Esophagus squamous epithelium (tissue), 5 donors: ENCODE measurements at places on chromosomes 12 and 14.

DNA sequence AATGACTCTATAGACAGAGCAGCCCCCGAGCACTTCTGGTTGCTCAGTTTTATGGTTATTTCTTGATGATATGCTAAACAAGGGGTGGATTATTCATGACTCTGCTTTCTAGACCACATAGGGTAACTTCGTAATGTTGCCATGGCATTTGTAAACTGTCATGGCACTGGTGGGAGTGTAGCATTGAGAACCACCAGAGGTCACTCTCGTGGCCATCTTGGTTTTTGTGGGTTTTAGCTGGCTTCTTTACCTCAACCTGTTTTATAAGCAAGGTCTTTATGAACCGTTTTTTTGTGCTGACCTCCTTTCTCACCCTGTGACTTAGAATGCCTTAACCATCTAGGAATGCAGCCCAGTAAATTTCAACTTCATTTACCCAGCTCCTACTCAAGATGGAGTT lies 1036.2 kb upstream of the FLRT2 start:
- no peak for DNase-seq

- DNase-seq: no peak
Observed at GRCh38 chr12:8014836-8015235, 17.7 kb upstream of the FOXJ2 start.

GRCh38 chr14:22491683-22492621 lies 97.1 kb downstream of the DAD1 start:
- DNase-seq: no peak

DNA sequence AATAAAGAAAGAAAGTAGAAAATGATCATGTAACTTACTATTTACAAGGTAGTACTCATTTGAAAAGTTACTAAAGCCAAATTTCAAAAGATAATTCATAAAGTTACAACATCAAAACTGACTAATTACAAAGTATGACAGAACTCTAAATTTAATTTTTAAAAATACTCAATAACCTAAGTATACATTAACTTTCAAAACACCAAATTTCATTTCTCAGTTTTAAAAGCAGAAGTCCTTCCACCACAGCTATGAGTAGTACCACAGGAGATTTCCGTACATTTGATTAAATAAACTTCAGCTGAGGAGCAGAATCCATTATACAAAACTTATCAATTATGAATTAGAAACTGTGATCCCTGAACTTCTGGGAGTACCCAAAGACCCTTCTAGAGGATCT lies 100.8 kb upstream of the BBS10 start:
- DNase-seq: no peak

GRCh38 chr12:112328456-112329124 lies 53.6 kb downstream of the HECTD4 start:
- no peak for DNase-seq

DNA sequence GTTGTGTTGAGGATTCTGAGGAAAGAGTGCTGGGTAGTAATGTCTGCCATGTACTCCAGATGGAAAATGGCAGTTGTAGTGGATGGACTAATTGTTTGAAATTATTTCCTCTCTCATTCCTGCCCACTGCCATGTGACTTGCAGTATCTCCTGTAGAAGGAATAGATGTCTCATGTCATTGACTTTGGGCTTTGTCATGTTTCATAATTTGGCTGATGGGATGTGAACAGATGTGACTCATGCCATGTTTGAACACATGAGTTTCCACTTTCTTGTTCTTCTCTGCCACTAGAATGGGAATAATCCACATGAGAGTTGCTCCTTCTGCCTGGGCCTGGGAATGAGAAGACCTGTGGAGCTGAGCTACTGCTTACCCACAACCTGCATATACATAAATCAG lies 2.4 kb upstream of the CALCOCO1 start:
- DNase-seq: no peak

DNA sequence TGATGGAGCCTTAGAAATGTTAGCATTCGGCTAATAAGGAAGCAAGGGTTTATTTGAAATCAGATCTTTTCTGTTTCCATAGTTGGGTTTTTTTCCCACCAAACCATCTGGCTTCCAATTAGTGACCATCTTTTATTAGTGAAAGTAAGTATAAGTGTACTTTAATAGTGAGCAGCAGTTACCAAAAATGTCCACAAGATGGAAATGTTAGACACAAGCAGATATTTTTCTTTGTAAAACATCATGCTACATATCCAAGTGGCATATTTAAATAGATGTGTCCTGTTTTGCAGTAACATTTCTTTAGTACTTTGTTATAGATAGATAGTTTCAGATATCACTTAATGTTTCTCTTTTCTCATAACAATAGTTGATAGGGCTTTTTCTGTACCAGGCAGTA lies 28.8 kb downstream of the YEATS4 start:
- no peak for DNase-seq

DNA sequence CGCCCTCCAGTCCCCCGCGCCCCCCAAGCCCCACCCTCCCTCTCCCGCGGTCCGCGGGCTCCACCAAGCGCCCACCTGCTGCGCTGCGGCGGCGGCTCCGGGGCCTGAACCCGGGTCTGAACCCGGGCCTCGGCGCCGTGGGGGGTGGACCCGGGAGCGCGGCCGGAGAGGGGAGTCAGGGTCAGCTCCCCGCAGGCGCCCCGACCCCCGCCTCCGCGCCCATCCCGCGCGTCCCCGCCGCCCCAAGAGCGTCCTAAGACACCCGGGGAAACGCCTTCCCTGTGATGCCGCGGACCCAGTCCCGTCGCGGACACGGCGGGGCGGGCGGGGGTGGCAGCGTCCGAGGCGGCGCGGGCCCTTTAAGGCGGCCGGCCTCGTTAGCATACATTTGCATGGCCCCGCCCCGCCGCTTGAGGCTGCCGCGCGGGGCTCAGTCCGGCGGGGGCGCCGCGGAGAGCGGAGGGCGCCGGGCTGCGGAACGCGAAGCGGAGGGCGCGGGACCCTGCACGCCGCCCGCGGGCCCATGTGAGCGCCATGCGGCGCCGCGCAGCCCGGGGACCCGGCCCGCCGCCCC lies at the start of gene MMP17:
Gene MMP17 (plus strand): TSS at position 433 of the 574 bp plus-strand sequence. CDS start 102 bp downstream, at position 535.
- no peak for DNase-seq

GRCh38 chr14:25111061-25111601 lies 61.2 kb upstream of the STXBP6 start:
- DNase-seq: no peak

- no peak for DNase-seq
Observed at GRCh38 chr12:120892265-120892664, 11.9 kb downstream of the SPPL3 start.

GRCh38 chr14:63088865-63089264 lies 43.6 kb upstream of the KCNH5 start:
- DNase-seq: no peak

GRCh38 chr14:104722938-104723650 lies 935 bp upstream of the ADSS1 start:
- no peak for DNase-seq

DNA sequence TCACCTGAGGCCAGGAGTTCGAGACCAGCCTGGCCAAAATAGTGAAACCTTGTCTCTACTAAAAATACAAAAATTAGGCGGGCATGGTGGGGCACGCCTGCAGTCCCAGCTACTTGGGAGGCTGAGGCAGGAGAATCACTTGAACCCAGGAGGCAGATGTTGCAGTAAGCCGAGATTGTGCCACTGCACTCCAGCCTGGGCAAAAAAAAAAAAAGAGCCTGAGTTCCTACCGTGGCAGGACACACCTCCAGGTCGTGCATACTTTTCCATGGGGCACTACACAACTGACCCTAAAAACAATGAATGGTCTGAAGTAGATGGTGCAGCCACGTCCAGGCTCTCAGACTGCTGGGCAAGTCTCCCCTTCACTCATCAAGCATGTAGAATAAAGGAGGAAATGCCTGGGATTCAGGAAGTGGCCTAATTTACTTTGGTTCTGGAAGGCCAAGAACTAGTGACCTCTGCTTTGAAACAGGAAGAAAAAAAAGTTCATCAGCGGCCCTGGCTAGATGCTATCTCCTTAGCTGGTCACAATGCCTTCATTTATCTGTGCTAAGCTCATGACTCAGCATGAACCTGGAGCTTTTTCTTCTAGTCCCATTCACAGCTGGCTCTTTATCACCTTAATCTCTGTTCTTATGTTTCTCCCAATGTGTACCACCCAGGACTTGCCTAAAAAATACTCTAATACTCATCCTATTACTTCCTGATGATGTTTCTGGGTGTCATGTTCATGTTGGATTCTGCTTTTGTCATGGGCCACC lies 55.8 kb upstream of the OR6J1 start:
- DNase-seq: no peak

- no peak for DNase-seq
Observed at GRCh38 chr12:114747012-114747858, 63.3 kb upstream of the TBX3 start.
